ENCODE measurements at places on chromosomes 7 and 10.

DNA sequence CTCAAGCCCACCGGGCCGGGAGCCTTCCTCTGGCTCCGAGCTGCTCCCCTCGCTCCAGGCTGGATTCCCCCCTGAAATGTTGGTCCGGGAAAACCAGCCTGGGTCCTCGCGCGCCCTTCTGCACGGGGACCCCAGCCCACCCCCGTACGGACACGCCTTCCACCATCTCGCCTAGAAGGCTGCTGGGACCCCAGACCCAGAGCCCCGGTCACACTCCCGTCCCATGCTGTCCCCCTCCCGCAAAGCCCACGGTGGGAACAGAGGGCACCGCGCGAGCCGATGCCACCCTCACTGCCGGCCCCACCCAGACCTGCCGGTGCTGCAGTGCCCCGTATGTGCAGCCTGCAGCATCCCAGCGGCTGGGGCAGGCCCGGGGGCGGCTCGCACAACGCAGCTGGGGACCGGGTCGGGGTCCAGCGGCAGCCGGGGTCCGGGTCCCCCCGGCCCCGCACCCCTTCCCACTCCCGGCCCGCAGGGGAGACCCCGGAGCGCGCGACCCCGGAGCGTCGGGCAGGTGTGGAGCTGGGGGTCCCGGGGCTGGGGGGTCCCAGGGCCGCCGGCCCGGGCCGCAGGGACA lies 871 bp downstream of the SPOCK2 start:
- H3K36me3 ChIP-seq: peaks cover 65% of the 10 kb centered on the region
- H3K4me1 ChIP-seq: peaks cover 54% of the 10 kb centered on the region
- H3K4me3 ChIP-seq: peak overlapping the region; percentile 94
- no peaks in the 10 kb centered on the region for H3K27me3 ChIP-seq

- no peaks in the 10 kb centered on the region for H3K4me1 ChIP-seq
- no peaks in the 10 kb centered on the region for H3K27me3 ChIP-seq
- H3K27ac ChIP-seq: no peak overlapping the region
- no peak overlapping the region for H3K4me3 ChIP-seq
These were observed 294.7 kb downstream of the C7orf25 start for GRCh38 chr7:42617071-42617765.

DNA sequence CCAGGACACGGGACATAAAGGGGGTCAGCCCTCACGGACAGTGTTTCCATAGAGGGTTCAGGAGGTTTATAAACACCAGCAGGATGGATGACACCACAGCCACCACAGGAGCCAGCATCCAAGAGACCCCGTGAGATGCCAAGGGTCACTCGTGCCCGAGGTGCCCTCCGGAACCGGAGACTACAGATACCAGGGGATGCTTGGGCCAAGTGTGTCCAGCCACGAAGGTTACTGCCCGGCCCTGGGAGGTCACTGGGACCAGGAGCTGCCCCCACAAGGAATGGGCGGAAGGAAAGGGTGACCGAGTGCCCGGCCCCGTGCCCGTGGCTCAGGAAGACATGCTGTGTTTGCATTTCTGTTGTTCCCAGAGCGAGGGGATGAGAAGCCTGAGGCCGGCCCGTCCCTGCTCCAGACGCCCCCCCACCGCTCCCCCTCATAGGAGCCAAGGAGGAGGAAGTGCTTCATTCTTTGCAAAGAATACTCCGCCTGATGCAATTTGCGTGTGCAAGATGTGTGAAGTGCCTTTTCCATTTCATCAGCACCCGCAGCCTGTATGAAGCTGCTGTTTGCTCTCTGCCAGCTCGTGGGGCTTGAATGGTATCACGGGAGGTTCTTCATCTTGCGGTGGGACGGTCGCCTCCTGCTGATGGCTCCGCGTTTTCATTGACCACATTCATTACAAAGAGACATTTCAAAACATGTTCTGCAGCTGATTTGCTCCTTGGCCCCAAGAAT lies 176.4 kb downstream of the ELFN1 start:
- no peak overlapping the region for H3K27ac ChIP-seq
- peaks cover 17% of the 10 kb centered on the region for H3K36me3 ChIP-seq
- no peak overlapping the region for H3K4me3 ChIP-seq
- no peaks in the 10 kb centered on the region for H3K27me3 ChIP-seq

GRCh38 chr10:69641261-69641980 lies 11.4 kb downstream of the FAM241B start:
- H3K27ac ChIP-seq: no peak overlapping the region
- no peaks in the 10 kb centered on the region for H3K4me1 ChIP-seq
- no peak for DNase-seq
- H3K27me3 ChIP-seq: peaks cover 41% of the 10 kb centered on the region

GRCh38 chr10:56266120-56266519 lies 94.9 kb downstream of the ZWINT start:
- no peak overlapping the region for H3K4me3 ChIP-seq
- H3K36me3 ChIP-seq: no peaks in the 10 kb centered on the region
- no peak for DNase-seq
- no peaks in the 10 kb centered on the region for H3K27me3 ChIP-seq
- no peak overlapping the region for H3K27ac ChIP-seq

GRCh38 chr10:68900427-68901104 lies 549 bp upstream of the DDX50 start:
- H3K27ac ChIP-seq: peak overlapping the region; percentile 100
- H3K4me3 ChIP-seq: peak overlapping the region; percentile 100
- peaks cover 17% of the 10 kb centered on the region for H3K36me3 ChIP-seq
- peaks cover 33% of the 10 kb centered on the region for H3K4me1 ChIP-seq
- no peak for DNase-seq

DNA sequence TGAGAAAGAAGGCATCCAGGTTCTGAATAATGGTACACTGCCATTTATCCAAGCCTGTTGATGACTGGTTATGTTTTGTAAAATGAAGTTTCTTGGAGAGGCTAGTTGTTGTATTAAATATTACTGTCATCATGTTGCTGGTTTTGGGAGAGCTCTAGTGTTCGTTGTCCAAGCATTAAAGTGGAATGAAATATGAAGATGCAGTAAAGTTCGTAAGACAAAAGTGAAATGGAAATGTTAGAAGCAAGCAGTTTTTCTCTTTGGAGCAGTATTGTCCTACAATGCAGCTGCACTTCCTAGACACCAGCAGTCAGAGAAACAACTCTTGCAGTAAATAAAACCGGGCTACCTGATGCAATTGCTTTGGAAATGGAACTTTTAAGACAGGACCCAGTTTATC lies 156.8 kb upstream of the FZD1 start:
- H3K4me1 ChIP-seq: no peaks in the 10 kb centered on the region
- H3K36me3 ChIP-seq: no peaks in the 10 kb centered on the region
- no peak overlapping the region for H3K27ac ChIP-seq
- no peaks in the 10 kb centered on the region for H3K27me3 ChIP-seq
- no peak for DNase-seq
- no peak overlapping the region for H3K4me3 ChIP-seq

DNA sequence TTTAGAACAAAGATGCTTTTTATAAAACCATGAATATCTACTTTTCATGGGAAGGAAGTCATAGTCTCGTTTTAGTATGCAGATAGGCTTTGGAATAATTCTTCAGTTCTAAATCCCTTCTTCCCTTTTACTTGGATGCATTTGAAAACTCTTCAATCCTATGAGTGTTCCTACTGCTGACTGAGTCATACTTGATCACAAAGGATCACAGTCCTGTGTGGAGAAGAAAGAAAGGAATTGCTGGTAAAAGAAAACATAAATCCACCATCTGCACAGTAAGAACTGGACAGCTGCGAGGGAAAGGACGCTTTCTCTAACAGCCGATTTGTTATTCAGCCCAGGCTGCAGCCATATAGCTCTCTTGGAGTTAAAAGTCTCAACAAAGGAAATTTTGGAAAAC lies 209.9 kb downstream of the SEMA3E start:
- no peaks in the 10 kb centered on the region for H3K4me1 ChIP-seq
- H3K27me3 ChIP-seq: no peaks in the 10 kb centered on the region
- H3K27ac ChIP-seq: no peak overlapping the region
- no peaks in the 10 kb centered on the region for H3K36me3 ChIP-seq
- DNase-seq: no peak

DNA sequence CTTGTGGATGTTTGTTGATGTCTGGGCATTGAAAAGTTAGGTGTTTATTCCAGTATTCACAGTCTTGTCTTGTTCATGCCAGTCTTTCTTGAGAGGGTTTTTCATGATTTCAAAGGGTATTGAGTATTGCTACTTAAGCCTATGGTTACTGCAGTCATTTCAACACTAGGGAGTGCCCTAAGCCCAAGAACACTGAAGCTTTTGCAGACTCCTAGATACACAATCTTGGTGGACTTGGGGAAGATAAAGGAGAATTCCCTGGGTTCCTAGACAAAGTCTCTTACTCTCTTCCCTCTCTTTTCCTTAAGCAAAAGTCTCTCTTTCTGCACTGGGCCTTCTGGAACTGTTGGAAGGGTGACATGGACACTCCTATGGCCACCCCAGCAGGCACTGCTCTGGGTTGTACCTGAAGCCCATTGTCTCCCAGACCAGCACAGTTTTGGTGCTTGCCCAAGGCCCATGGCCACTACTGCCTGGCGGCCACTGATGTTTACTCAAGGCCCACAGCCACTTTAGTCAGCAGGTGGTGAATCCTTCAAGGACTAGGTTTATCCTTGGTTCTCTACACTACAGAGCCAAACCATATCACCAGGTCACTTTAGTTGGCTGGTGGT lies 24.9 kb downstream of the SAMD9 start:
- H3K4me3 ChIP-seq: no peak overlapping the region
- no peaks in the 10 kb centered on the region for H3K4me1 ChIP-seq
- DNase-seq: no peak
- no peaks in the 10 kb centered on the region for H3K36me3 ChIP-seq
- no peak overlapping the region for H3K27ac ChIP-seq
- H3K27me3 ChIP-seq: peaks cover 9% of the 10 kb centered on the region

GRCh38 chr10:117458571-117458970 lies 83.3 kb upstream of the PDZD8 start:
- no peak overlapping the region for H3K4me3 ChIP-seq
- DNase-seq: no peak
- no peaks in the 10 kb centered on the region for H3K36me3 ChIP-seq
- H3K27me3 ChIP-seq: peaks cover 53% of the 10 kb centered on the region

DNA sequence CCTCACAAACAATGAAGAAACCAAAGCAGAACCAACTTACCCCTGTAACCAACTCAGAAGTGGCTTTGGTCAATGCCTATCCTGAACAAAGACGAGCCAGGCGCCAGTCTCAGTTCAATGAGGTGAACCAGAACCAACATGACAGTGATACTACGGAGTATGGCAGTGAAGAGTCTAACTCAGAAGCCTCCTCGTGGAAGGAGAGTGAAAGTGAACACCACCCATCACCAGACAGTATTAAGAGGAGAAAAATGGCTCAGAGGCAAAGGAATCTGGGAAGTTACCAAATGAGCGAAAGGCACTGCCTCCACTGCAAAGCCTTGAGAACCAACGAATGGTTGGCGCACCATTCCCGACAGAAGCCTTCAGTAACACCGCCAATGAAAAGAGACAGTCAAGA lies 8.4 kb downstream of the SSMEM1 start:
- H3K4me3 ChIP-seq: no peak overlapping the region
- peaks cover 18% of the 10 kb centered on the region for H3K27me3 ChIP-seq
- no peaks in the 10 kb centered on the region for H3K4me1 ChIP-seq
- peaks cover 2% of the 10 kb centered on the region for H3K36me3 ChIP-seq
- H3K27ac ChIP-seq: no peak overlapping the region

- no peaks in the 10 kb centered on the region for H3K4me1 ChIP-seq
- H3K36me3 ChIP-seq: no peaks in the 10 kb centered on the region
- no peak overlapping the region for H3K27ac ChIP-seq
- DNase-seq: no peak
- H3K27me3 ChIP-seq: no peaks in the 10 kb centered on the region
These were observed 43.9 kb downstream of the PNLIPRP2 start for GRCh38 chr10:116664631-116665030.

DNA sequence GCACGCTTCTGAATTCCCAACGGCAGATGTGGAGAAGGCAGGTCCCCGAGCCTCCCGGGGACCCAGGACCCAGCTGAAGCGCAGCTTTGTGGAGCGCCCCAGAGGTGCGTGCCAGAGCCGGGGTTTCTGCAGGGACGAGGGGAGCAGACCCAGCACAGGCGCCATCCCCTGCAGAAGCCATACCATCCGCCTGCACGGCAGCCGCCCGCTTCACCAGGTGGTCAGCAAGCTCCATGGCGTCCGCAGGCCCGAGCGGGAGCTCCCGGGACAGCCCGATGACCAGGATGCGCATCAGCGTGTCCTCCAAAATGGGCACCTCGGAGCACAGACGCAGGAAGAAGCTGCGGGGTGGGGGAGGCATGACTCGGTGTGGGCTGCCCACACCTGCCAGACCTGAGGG lies 10.6 kb downstream of the INTS1 start:
- no peak overlapping the region for H3K27ac ChIP-seq
- H3K4me1 ChIP-seq: peaks cover 1% of the 10 kb centered on the region
- H3K36me3 ChIP-seq: peaks cover 37% of the 10 kb centered on the region
- no peaks in the 10 kb centered on the region for H3K27me3 ChIP-seq
- H3K4me3 ChIP-seq: no peak overlapping the region

GRCh38 chr10:30842894-30843293 lies 188.8 kb downstream of the ZNF438 start:
- peaks cover 4% of the 10 kb centered on the region for H3K4me1 ChIP-seq
- H3K36me3 ChIP-seq: no peaks in the 10 kb centered on the region

- H3K27me3 ChIP-seq: peaks cover 43% of the 10 kb centered on the region
- no peaks in the 10 kb centered on the region for H3K4me1 ChIP-seq
- DNase-seq: no peak
- no peak overlapping the region for H3K27ac ChIP-seq
These were observed 798 bp downstream of the BLNK start for GRCh38 chr10:96270571-96270970.

- H3K4me1 ChIP-seq: peaks cover 42% of the 10 kb centered on the region
- H3K36me3 ChIP-seq: peaks cover 48% of the 10 kb centered on the region
- no peaks in the 10 kb centered on the region for H3K27me3 ChIP-seq
- H3K27ac ChIP-seq: peak overlapping the region; percentile 100
- peak; percentile 63 for DNase-seq
These were observed 1.6 kb upstream of the ORAI2 start for GRCh38 chr7:102431617-102432298.

DNA sequence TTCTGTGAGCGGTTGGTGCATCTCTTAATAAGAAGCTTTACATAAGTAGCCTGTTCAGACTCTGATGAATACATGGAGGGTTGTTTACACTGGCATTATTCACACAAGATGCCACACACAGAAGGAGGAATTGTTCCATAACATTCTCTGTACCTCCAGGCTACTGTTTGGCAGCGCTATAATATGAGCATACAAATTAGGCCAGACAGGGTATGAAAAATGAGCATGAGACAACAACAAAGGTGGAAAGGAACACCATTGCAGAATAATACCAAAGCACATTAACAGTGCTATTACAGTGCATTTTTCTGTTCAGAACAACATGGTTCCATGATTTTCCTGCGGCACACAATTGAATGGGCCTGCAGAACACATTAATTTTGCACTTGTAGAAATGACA lies 417.2 kb upstream of the C7orf33 start:
- H3K27ac ChIP-seq: no peak overlapping the region
- peaks cover 11% of the 10 kb centered on the region for H3K27me3 ChIP-seq
- no peak overlapping the region for H3K4me3 ChIP-seq
- H3K4me1 ChIP-seq: no peaks in the 10 kb centered on the region
- H3K36me3 ChIP-seq: no peaks in the 10 kb centered on the region

DNA sequence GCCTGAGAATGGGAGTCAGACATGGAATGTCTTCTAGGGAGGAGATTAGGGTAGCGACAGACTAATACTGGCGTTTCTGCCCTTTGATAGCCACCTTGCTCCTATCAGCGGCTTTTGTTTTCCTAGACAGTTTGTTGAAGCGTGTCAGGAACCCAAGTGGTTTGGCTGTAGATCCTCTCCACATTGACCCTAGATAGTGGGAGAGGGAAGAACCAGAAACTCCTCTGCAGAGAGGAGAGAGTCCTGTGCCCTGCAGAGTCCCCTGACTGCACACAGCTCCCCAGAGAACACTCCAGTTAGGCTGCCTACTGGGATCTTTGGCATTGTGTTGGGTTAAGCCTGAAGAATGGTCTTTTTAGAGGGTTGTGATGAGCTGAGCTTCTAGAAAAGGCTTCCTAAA lies 2.4 kb downstream of the MEPCE start:
- H3K27ac ChIP-seq: no peak overlapping the region
- peaks cover 60% of the 10 kb centered on the region for H3K4me1 ChIP-seq
- peaks cover 8% of the 10 kb centered on the region for H3K27me3 ChIP-seq
- DNase-seq: no peak
- H3K4me3 ChIP-seq: peak overlapping the region; percentile 40
